ENCODE measurements at places on chromosomes 5 and 9. TPM values are rescaled to one million over a fixed set of nuclear protein-coding genes. Genes with fewer than 3 reads are reported as not detected.

GRCh38 chr9:93072383-93072795, 13.9 kb downstream of the SUSD3 start:
- no peak overlapping the region for H3K4me3 ChIP-seq
- no peak overlapping the region for H3K27ac ChIP-seq
- no peak for DNase-seq
- no peaks in the 10 kb centered on the region for H3K4me1 ChIP-seq
- H3K27me3 ChIP-seq, result peaks cover 9% of the 10 kb centered on the region
- no peaks in the 10 kb centered on the region for H3K36me3 ChIP-seq

GRCh38 chr5:120873083-120873482, 409.0 kb downstream of the PRR16 start:
- no peaks in the 10 kb centered on the region for H3K27me3 ChIP-seq
- H3K36me3 ChIP-seq, result no peaks in the 10 kb centered on the region
- no peaks in the 10 kb centered on the region for H3K4me1 ChIP-seq
- no peak for DNase-seq
- no peak overlapping the region for H3K4me3 ChIP-seq

DNA sequence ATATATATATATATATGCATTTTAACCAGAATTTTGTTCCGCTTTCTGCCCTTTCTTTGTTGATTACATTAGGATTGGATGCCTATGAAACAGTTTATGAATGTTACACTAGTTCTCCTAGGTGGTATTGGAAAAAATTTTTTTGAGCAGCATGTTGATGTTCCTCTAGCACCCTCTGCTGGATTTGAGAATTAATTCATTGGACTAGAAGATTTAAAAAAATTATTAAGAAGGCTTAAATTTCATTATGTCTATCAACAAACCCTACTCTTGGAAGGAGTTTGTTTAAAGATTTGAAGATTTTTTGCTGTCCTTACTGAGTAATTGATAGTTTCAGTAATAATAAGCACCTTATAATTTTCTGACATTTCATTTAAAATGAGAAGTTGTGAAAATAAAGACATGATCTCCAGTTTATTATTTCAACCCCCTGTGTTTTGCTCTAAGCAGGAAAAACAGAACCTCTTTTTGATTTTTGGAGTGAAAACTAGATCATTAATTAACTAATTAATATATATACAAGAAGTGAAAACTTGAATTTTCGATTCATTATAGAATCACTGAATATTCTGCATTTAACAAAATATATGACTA, 89.6 kb downstream of the CCDC171 start:
- peaks cover 10% of the 10 kb centered on the region for H3K27me3 ChIP-seq
- H3K36me3 ChIP-seq, result peaks cover 2% of the 10 kb centered on the region
- H3K27ac ChIP-seq, result no peak overlapping the region
- no peaks in the 10 kb centered on the region for H3K4me1 ChIP-seq

DNA sequence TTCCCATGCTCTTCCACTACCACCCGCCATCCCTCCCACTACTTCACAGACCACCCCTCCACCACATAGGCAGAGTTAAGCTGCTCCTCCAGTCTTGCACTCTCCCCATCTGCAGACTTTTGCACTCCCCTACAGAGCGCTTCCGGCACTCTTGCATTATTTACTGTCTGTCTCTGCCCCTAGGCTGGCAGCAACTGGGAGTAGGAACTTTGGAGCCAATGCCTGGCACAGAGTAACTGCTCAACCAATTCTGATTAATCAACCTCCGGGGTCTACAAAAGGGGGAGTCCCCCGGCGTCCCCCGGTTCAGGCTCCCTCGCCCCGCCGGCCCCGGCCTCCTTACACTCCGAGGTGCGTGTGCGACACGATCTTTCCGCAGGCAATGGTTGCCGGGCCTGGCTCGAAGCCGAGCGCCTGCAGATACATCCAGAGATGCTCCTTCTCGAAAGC, 498 bp downstream of the HAUS6 start:
- peak overlapping the region; percentile 93 for H3K4me3 ChIP-seq
- no peak for DNase-seq
- no peaks in the 10 kb centered on the region for H3K27me3 ChIP-seq
- H3K36me3 ChIP-seq, result no peaks in the 10 kb centered on the region
- H3K27ac ChIP-seq, result peak overlapping the region; percentile 85
- H3K4me1 ChIP-seq, result peaks cover 22% of the 10 kb centered on the region

- H3K27ac ChIP-seq, result peak overlapping the region; percentile 90
- no peak for DNase-seq
- no peaks in the 10 kb centered on the region for H3K27me3 ChIP-seq
- H3K4me3 ChIP-seq, result no peak overlapping the region
- H3K36me3 ChIP-seq, result no peaks in the 10 kb centered on the region
Measured at GRCh38 chr9:70475211-70475610, 60.8 kb upstream of the KLF9 start.

GRCh38 chr5:17069995-17070511, 134.0 kb upstream of the MYO10 start:
- H3K27me3 ChIP-seq, result no peaks in the 10 kb centered on the region
- no peak overlapping the region for H3K4me3 ChIP-seq
- H3K27ac ChIP-seq, result no peak overlapping the region
- H3K36me3 ChIP-seq, result no peaks in the 10 kb centered on the region

GRCh38 chr5:78879516-78879915, 105.6 kb downstream of the ARSB start:
- H3K4me3 ChIP-seq, result no peak overlapping the region
- H3K4me1 ChIP-seq, result peaks cover 13% of the 10 kb centered on the region
- no peaks in the 10 kb centered on the region for H3K27me3 ChIP-seq
- H3K36me3 ChIP-seq, result peaks cover 3% of the 10 kb centered on the region

GRCh38 chr9:13149454-13149853, 130.0 kb downstream of the MPDZ start:
- H3K36me3 ChIP-seq, result peaks cover 45% of the 10 kb centered on the region
- H3K4me1 ChIP-seq, result peaks cover 2% of the 10 kb centered on the region
- no peak overlapping the region for H3K27ac ChIP-seq
- H3K4me3 ChIP-seq, result no peak overlapping the region
- H3K27me3 ChIP-seq, result no peaks in the 10 kb centered on the region

DNA sequence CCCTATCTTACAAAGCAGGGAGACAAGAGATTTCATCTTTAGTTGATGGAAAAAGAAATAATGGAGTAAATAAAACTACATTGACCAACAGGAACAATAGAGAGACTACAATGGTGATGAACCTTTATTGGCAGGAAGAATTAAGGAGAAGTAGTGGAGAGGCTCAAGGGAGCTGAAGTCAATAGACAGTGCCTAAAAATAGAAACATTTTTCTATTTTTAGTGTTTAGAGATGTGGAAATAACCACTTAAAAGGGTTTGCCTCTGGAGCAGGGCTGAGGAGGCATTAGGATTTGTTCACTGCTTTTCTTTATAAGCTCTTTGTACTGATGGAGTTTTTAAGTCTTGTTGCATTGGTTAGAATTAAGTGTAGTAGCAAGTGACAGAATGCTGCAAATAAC, 98.4 kb upstream of the ERCC6L2 start:
- peaks cover 37% of the 10 kb centered on the region for H3K4me1 ChIP-seq
- H3K4me3 ChIP-seq, result no peak overlapping the region
- no peaks in the 10 kb centered on the region for H3K36me3 ChIP-seq
- no peak for DNase-seq
- H3K27me3 ChIP-seq, result no peaks in the 10 kb centered on the region

DNA sequence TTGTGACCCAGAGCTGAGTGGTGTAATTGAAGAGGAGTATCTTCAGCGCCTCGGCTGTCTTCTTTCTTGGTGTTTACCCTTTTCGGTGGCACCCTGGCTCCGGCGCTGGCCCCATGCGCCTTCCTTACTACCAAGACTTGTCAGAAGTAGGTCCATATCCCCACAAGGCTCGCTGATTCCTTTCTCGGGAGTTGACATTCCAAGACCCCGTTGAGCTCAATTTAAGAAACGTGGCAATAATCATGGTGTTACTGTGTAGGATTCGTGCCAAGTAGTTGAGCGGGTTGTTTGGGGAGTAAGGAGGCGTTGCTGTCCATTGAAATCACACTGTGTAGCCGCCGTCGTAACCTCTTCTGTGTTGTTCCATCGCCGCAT, 795 bp downstream of the NDUFAF2 start:
- no peak overlapping the region for H3K4me3 ChIP-seq
- H3K27ac ChIP-seq, result no peak overlapping the region
- no peaks in the 10 kb centered on the region for H3K27me3 ChIP-seq
- H3K4me1 ChIP-seq, result peaks cover 16% of the 10 kb centered on the region

GRCh38 chr5:124859027-124859426, 112.6 kb upstream of the ZNF608 start:
- no peak overlapping the region for H3K4me3 ChIP-seq
- DNase-seq, result no peak
- H3K36me3 ChIP-seq, result no peaks in the 10 kb centered on the region
- H3K27me3 ChIP-seq, result no peaks in the 10 kb centered on the region
- H3K27ac ChIP-seq, result no peak overlapping the region

- no peaks in the 10 kb centered on the region for H3K27me3 ChIP-seq
- no peak overlapping the region for H3K27ac ChIP-seq
- H3K36me3 ChIP-seq, result no peaks in the 10 kb centered on the region
- peaks cover 4% of the 10 kb centered on the region for H3K4me1 ChIP-seq
Measured at GRCh38 chr5:92635001-92635461, 946.0 kb downstream of the NR2F1-AS1 start.

DNA sequence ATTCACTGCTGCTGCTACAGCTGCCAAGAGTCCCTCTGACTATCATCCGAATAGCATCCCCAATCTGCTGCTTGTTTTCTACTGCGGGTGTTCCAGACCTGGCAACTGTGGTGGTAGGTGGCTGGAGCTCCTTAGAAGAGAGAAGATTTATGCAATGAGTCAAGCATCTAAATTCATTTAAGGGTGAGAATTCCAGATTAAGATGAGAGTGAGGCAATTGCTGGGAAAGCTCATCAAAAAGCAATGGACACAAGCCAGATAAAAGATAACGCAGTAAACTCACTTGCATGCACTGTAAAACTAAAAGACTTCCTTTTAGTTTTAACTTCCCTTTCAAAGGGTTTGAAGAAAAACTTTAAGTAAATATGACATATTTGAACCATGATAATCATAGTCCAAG, 3.9 kb downstream of the PLK2 start:
- H3K36me3 ChIP-seq, result peaks cover 64% of the 10 kb centered on the region
- no peaks in the 10 kb centered on the region for H3K27me3 ChIP-seq
- DNase-seq, result no peak

GRCh38 chr5:134370311-134370870, 978 bp upstream of the UBE2B start:
- H3K27ac ChIP-seq, result peak overlapping the region; percentile 99
- peaks cover 55% of the 10 kb centered on the region for H3K4me1 ChIP-seq
- peaks cover 18% of the 10 kb centered on the region for H3K36me3 ChIP-seq
- H3K27me3 ChIP-seq, result no peaks in the 10 kb centered on the region

GRCh38 chr9:23682352-23682751, 143.7 kb downstream of the ELAVL2 start:
- no peak for DNase-seq
- peaks cover 12% of the 10 kb centered on the region for H3K4me1 ChIP-seq
- H3K27me3 ChIP-seq, result no peaks in the 10 kb centered on the region

- no peaks in the 10 kb centered on the region for H3K36me3 ChIP-seq
- DNase-seq, result no peak
- peaks cover 14% of the 10 kb centered on the region for H3K4me1 ChIP-seq
- peak overlapping the region; percentile 76 for H3K4me3 ChIP-seq
Measured at GRCh38 chr5:112417931-112418658, 982 bp downstream of the EPB41L4A start.

DNA sequence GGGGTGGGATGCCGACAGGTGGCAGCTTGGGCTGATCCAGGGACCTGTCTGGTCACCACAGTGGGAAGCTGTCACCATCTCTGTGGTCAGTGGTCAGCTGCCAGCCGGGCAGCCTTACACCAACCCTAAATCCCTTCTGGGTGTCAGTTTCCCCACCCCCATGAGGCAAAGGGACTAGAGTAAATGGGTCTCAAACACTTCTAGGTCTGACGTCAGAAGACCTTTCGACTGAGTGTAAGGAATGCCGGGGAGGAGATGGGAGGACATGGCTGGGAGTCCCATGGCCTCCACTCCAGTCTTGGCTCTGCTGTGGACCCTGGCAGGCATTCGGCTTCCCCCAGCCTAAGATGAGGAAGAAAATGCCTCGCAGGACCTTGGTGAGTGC, 40.3 kb upstream of the SLC25A51 start:
- H3K27me3 ChIP-seq, result no peaks in the 10 kb centered on the region
- no peak for DNase-seq
- H3K4me3 ChIP-seq, result no peak overlapping the region
- H3K4me1 ChIP-seq, result peaks cover 52% of the 10 kb centered on the region
- H3K27ac ChIP-seq, result peak overlapping the region; percentile 91

- no peaks in the 10 kb centered on the region for H3K27me3 ChIP-seq
- H3K27ac ChIP-seq, result peak overlapping the region; percentile 74
- DNase-seq, result peak; percentile 62
- no peak overlapping the region for H3K4me3 ChIP-seq
- no peaks in the 10 kb centered on the region for H3K36me3 ChIP-seq
Measured at GRCh38 chr9:129317179-129318011, 139.3 kb upstream of the IER5L start.

GRCh38 chr5:24110004-24110615, 534.7 kb downstream of the CDH10 start:
- H3K4me1 ChIP-seq, result no peaks in the 10 kb centered on the region
- no peak for DNase-seq
- no peak overlapping the region for H3K4me3 ChIP-seq
- H3K27me3 ChIP-seq, result no peaks in the 10 kb centered on the region
- no peak overlapping the region for H3K27ac ChIP-seq

DNA sequence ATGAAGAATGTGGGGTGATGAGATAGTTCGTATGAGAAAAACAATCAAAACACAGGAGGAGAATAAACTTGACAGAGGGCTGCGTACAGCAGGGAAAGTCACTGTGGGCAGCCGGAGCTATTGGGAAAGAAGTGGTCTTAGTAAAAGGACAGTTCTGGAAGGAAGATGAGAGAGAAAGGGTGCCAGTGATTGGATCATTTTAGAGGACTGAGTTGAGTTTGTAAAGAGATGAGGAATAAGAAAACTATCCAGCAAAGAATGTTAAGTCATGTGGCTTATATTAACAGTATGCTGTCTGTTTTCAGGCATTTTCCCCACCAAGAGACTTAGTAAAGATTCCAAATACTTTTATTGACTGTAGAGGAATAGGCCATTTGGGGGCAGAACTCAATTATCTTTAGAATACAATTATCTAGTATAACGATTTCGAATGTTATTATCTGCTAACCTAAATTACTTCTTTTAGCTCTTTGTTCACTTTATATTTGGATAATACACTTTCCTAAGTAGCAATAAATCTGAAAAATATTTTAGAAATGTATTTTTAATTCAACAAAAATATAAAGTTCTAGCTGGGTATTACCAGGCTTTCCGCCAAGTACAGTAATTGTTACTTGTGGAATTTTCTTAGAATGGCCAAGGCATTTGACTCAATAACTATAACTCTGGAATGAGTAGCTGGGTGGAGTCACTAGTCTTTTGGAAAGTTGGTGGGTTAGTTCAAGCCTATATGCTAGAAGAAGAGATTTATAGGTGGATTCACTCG, 15.5 kb upstream of the LOX start:
- no peaks in the 10 kb centered on the region for H3K27me3 ChIP-seq
- no peak for DNase-seq
- H3K27ac ChIP-seq, result peak overlapping the region; percentile 89
- H3K36me3 ChIP-seq, result no peaks in the 10 kb centered on the region
- H3K4me3 ChIP-seq, result peak overlapping the region; percentile 59

GRCh38 chr5:67476531-67476930, 279.9 kb upstream of the CD180 start:
- H3K4me3 ChIP-seq, result no peak overlapping the region
- H3K27me3 ChIP-seq, result peaks cover 6% of the 10 kb centered on the region
- H3K36me3 ChIP-seq, result no peaks in the 10 kb centered on the region
- DNase-seq, result no peak
- H3K4me1 ChIP-seq, result peaks cover 9% of the 10 kb centered on the region

Gene IL4
- not detected for total RNA-seq

Gene FRRS1L
- 6.7 TPM for total RNA-seq

Gene C7
- not detected for total RNA-seq

Gene CAMK4
- 1.2 TPM for total RNA-seq

Gene GARIN3
- total RNA-seq, result not detected

Gene PTGES
- total RNA-seq, result 0.83 TPM

Gene ZFP37
- 7.0 TPM for total RNA-seq

Gene FOXD4
- total RNA-seq, result 0.43 TPM

Gene ANP32B
- 117 TPM for total RNA-seq

Gene EGFL7
- total RNA-seq, result 6.9 TPM

Gene GOLGA1
- 22.0 TPM for total RNA-seq
